Liver (tissue), 10 donors: ENCODE measurements at places on chromosomes 4 and X. TPM values are rescaled to one million over a fixed set of nuclear protein-coding genes. Genes with fewer than 3 reads are reported as not detected.

CHRDL1 gene
- 0.19 TPM for total RNA-seq

PPP4R3C gene
- total RNA-seq = not detected

RNF175 gene
- 0.08 TPM for total RNA-seq

GRCh38 chrX:129540722-129541184 is 694 bp downstream of the OCRL start:
- peak; percentile 42 for DNase-seq
